HepG2 (cell line): ENCODE measurements at places on chromosomes 2 and 18. TPM values are rescaled to one million over a fixed set of nuclear protein-coding genes. Genes with fewer than 3 reads are reported as not detected.

Gene SERPINB4
- total RNA-seq, result not detected in 2 replicates

Gene SCN3A
- total RNA-seq, result not detected in 2 replicates

Gene DUSP19
- 1.9 and 3.9 TPM in 2 replicates for total RNA-seq

Gene ELAC1
- total RNA-seq, result 3.6 TPM in 2 replicates

Gene FEV
- total RNA-seq, result not detected in 2 replicates

Gene FBXO36
- total RNA-seq, result 2.8 and 4.0 TPM in 2 replicates

Gene ADNP2
- 25.5 and 28.6 TPM in 2 replicates for total RNA-seq

Gene ERICH2
- not detected in 2 replicates for total RNA-seq

Gene TXNDC2
- not detected in 2 replicates for total RNA-seq

Gene CCL20
- total RNA-seq, result 136 and 223 TPM in 2 replicates

Gene PAX3
- total RNA-seq, result not detected in 2 replicates

Gene ST6GAL2
- total RNA-seq, result not detected in 2 replicates

Gene ACMSD
- not detected in 2 replicates for total RNA-seq

Gene CRIM1
- total RNA-seq, result 21.5 and 39.1 TPM in 2 replicates
